Naive thymus-derived CD8-positive, alpha-beta T cell (primary cell): ENCODE measurements at places on chromosomes 12 and 14. TPM values are rescaled to one million over a fixed set of nuclear protein-coding genes. Genes with fewer than 3 reads are reported as not detected.

DNA sequence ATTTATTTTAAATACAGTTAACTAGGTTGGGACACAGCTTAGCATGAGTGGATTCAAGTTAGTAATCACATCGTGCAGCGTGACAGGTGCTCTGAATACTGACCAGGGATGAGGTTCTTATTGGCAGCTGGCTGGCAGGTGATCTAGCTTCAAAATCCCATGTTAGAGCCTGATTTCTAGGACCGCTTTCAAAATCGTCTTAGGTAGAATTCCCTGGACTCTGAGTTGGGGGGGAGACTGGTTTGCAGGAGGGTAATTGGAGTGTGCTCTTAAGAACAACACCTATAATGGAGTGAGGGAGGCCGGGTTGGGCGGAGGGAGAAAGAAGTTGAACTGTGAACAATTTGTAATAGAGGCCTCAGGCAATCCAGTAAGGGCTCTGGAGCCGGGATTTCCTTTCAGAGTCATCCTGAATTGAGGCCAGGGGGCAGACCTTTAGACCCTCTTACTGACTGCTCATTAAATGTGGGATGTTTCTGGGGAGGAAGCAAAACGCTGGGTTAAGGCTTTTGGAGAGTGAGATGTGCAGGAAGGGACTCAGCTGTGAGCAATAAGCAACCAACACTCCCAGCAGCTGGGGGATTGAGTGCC lies 874 bp upstream of the YARS2 start:
- DNase-seq = no peak

The CNTN1 gene
- total RNA-seq = not detected

- DNase-seq = no peak
Observed at GRCh38 chr12:120579179-120579578, 2.0 kb downstream of the POP5 start.

DNA sequence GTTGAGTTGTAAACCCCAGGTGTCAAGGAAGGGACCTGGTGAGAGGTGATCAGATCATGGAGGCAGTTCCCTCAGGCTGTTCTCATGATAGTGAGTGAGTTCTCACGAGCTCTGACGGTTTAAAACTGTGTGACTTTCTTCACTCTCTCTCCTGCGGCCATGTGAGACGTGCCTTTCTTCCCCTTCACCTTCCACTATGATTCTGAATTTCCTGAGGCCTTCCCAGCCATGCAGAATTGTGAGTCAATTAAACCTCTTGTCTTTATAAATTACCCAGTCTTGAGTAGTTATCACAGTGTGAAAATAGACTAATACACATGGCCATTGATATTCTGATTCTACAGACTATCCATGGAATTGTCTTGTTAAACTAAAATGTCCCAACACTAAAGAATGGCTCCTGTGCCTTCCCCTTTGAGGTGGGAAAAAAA lies 85.6 kb downstream of the SLC2A13 start:
- no peak for DNase-seq

DNA sequence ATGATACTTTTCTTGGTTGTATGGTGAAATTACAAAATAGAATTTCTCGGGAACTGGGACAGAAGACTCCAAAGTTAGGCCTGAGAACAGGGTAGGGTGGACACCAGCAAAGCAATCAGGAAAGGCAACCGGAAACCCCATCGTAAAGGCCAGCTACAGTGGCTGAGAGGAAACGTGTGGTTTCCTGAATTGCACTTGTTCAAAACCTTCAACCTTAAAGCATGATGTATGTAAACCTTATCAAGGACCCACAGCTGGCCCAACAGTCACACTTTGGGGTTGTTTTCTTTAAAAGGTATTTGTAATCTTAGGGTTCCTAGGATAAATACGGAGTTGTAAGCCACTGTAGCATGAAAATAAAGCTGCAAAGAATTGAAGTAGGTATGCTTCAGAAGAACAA lies 2.2 kb upstream of the PTGDR start:
- no peak for DNase-seq

GRCh38 chr14:71488703-71489191 lies 443.5 kb upstream of the RGS6 start:
- DNase-seq = no peak

The RAP1B gene
- 288 TPM for total RNA-seq

GRCh38 chr12:124030510-124030909 lies 57.5 kb downstream of the ZNF664 start:
- no peak for DNase-seq

The CLMN gene
- 2.0 TPM for total RNA-seq

DNA sequence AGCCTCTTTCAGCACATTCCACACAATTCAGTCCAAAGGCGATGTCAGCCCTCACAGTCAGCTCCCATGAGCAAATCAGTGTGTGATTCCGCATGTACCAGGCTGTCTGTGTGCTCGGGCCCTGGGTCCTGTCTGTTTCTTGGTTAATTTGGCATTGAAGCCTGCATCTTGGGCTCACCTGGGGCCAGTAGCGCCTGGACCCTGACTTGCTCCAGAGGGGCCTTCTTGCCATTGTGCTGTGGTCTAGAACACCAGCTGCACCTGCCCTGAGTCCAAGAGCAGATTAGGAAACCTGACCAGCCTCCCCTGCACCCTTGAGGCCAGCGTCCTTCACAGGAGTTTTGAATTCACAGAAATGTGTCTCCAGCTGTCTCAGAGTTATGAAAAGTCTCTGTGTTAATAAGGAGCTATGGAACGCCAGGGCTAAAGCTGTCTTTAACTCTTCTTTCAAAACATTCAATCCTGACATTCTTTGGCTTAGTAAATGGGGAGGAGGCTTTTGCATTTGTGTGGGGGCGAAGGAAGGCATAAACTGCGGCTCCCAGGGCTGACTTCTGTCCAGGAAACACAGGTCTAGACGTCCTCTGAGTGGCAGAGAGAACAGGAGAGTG lies 102.2 kb downstream of the ARF6 start:
- no peak for DNase-seq

The CACNA2D4 gene
- total RNA-seq = 11.5 TPM

DNA sequence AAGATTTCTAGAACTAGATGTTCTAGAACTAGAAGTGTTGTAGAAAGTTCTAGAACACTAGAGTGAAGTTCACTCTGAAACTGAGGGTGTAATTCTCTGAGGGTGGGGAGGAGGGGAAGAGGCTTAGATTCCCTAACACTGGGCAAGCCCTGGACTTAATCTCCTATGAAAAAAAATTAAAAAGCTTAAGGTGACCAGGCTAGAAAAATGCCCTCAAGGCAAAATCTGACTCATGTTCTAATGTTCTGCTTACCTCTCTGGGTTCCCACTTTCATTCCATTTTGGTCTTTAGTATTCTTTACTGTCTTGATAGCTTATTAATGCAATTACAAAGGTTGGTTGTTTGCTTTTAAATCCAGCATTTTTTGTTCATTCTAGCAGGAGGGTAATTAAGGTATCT lies 101.5 kb downstream of the KICS2 start:
- no peak for DNase-seq

The NTF3 gene
- total RNA-seq = not detected

GRCh38 chr14:97513891-97514290 lies 716.7 kb downstream of the VRK1 start:
- DNase-seq = no peak

The IFNG-AS1 gene
- 0.88 TPM for total RNA-seq

- DNase-seq = no peak
Observed at GRCh38 chr14:75720842-75721498, 59.9 kb downstream of the TTLL5 start.

- DNase-seq = no peak
Observed at GRCh38 chr12:2283916-2284315, 231.1 kb downstream of the CACNA1C start.

GRCh38 chr12:14991069-14991468 lies 18.2 kb downstream of the PDE6H start:
- no peak for DNase-seq

The GLI1 gene
- total RNA-seq = 2.7 TPM

The STAC3 gene
- 2.5 TPM for total RNA-seq

The KRT71 gene
- not detected for total RNA-seq

- no peak for DNase-seq
Observed at GRCh38 chr14:71262441-71262840, 355.2 kb downstream of the PCNX1 start.

- DNase-seq = no peak
Observed at GRCh38 chr12:96400631-96401075, 414 bp upstream of the CDK17 start.

- no peak for DNase-seq
Observed at GRCh38 chr12:87140262-87140661, 884.1 kb upstream of the MGAT4C start.

DNA sequence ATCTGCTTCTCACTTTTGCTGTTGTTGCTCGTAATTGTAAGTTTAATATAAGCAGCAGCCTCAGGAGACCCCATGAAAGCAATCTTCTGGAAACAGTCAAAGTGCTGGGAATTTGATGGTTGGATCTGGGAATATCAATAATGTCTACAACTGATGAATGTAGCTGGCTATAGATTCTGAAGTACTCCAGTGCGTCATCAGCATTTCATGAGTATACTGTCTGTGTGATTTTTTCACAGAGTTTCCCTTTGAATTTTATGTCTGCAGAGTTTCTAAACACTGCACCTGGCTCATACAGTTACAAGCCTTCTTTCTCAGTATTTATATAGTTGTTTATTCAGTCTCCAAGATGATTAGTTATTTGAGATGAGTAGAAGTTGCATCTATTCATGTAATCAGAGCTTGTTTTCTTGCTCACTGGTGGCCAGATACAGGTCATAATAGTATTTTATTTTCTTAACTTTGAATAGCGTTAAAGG lies 222.3 kb downstream of the RAD51B start:
- DNase-seq = no peak

The KRT85 gene
- total RNA-seq = not detected

- no peak for DNase-seq
Observed at GRCh38 chr12:66092559-66093269, 37.8 kb downstream of the LLPH start.

GRCh38 chr12:3303410-3304136 lies 187.4 kb upstream of the PRMT8 start:
- no peak for DNase-seq

The PTPN6 gene
- total RNA-seq = 247 TPM

The COX6A1 gene
- 131 TPM for total RNA-seq

- no peak for DNase-seq
Observed at GRCh38 chr12:28552251-28552970, 362.2 kb downstream of the CCDC91 start.

The RNF212B gene
- total RNA-seq = not detected

GRCh38 chr12:63045020-63045860 lies 105.8 kb downstream of the AVPR1A start:
- no peak for DNase-seq

DNA sequence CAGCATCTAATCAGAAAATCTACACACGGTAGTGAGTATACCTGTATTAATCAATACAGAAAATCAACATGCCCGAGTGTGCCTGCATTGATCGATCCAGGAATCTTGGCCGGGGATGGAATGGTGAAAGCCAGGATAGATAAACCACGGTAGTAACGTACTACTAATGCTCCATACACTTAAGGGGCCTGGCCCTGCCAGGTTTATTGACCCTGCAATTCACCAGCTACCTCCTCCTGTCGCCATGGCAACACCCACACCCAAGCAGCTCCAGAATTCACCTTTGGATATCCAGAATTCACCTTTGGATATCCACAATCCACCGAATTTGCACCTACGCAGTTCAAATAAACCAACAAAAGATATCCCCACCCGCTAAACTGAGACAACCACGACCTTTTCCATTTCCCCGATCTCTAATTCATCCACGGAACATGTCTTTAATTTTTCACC lies 14.8 kb upstream of the CALM1 start:
- DNase-seq = no peak

DNA sequence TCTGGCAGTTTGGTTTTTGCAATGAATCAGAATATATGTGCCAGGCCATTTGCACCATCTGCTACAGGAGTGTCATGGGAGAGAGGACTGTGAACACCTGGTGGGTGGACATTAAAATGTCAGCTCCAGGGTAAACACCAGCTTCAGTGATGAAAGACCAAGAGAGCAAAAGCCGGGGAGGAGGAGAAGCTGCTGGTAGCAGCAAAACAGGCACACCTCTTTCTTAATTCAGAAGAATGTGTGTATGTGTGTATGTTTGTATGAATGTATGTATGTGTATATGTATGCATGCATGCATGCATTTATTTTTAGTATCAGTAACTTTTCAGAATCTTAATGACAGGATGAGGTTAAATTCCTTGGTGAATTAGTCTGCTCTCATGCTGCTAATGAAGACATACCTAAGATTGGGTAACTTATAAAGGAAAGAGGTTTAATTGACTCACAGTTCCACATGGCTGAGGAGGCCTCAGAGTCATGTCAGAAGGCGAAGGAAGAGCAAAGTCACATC lies 357.4 kb upstream of the PRICKLE1 start:
- DNase-seq = no peak

GRCh38 chr12:52024845-52025230 lies 18.1 kb downstream of the TAMALIN start:
- no peak for DNase-seq

GRCh38 chr12:41514021-41514777 lies 326.1 kb downstream of the PDZRN4 start:
- DNase-seq = no peak

GRCh38 chr14:53464376-53464775 lies 311.3 kb upstream of the DDHD1 start:
- DNase-seq = no peak

The KRAS gene
- 38.2 TPM for total RNA-seq

DNA sequence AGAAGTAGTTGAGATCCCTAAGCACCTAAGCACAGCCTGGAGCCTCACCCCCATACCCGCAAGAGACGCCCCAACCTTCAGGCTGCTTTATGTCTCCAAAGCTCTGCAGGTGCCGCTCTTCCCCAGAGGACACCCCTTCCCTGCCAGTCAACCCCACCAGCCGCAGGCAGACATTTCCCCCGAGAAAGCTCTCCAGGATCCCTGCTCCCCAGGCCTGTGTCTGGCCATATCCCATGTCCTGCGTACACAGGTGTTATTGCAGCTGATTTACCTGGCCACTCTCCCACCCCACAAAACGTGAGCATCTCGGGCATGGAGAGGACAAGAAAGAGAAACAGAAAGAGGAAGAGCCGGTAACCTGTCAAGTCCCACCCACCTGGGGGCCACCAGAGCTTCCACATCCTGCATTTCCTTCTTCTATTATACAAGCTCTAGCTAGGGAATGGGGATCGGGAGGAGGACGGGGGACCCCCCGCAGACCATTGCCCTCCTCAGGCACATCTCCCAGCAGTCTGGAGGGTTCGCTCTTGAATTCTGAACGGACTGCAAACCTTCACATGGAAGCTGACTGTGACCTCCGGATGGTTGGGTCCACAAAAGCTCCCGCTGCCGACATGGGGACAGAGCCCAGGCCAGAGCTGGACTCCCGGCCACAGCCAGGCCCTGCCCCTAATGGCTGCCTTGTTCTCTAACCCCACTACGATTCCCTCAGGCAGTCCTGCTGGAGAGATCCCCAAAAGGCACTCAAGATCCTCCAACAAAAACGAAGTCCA lies 17.6 kb downstream of the CCDC88C start:
- DNase-seq = no peak

The TAS2R20 gene
- 2.1 TPM for total RNA-seq

GRCh38 chr14:88706425-88706824 lies 86.3 kb downstream of the EML5 start:
- DNase-seq = no peak
